ENCODE measurements at places on chromosomes 2 and 18.

DNA sequence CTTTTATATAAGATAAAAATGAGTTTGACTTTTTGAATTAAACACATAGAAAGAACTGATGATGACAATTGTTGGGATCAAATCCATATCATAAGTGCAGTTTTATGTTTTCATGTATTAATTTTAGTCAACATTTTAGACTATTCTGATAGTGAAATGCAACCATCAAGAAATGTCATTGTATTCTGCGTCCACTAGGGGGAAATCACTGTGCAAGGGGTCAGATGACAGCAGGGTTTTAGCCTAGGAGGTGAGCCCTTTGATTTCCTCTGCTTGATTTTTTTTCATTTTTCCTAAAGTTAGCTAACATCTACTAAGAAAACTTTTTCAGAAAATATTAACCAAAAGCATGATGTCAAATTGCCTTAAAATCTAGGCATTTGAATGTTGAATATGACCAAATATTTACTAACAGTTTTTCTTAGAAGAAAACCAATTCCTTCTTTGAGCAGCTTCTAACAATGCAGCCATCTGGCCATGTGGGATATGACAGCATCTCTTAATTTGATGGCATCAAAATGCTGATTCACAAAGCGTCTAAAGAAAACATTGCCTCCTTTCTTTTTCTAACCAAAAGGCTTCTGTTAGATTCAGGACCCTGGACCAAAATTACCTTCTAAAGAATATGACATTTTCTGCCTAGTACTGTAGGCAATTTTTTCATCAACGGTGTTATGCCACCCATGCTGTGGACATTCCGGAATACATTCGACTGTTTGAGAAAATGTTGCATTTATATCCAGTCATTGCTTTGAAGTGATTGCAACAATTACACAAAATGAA lies 141.5 kb downstream of the SPHKAP start:
- DNase-seq, result no peak

GRCh38 chr2:84889332-84889731 lies 8.4 kb upstream of the TRABD2A start:
- no peak for DNase-seq

GRCh38 chr2:224973112-224974016 lies 68.9 kb downstream of the DOCK10 start:
- no peak for DNase-seq

GRCh38 chr2:101987832-101988231 lies 3.9 kb upstream of the IL1R2 start:
- DNase-seq, result no peak

- no peak for DNase-seq
Measured at GRCh38 chr2:75558786-75559679, 1.7 kb downstream of the EVA1A start.

GRCh38 chr18:47108998-47109405 lies 41.3 kb downstream of the HDHD2 start:
- no peak for DNase-seq

GRCh38 chr2:234587341-234588053 lies 90.6 kb upstream of the ARL4C start:
- DNase-seq, result no peak

GRCh38 chr2:111930409-111930808 lies 32.0 kb downstream of the MERTK start:
- no peak for DNase-seq

DNA sequence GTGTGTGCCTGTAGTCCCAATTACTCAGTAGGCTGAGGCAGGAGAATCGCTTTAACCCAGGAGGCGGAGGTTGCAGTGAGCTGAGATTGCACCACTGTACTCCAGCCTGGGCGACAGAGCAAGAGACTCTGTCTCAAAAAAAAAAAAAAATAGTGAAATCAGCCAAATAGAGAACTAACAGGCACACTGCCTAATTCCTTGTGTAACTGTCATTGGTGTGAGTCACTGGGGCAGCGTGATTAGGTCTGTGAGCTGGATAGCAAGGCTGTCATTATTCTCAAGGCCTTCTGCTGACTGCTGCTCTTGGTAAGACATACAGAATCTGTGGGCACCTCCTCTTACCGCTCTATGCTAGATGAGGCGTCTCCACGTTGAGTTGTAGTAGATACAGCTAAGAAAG lies 270.3 kb downstream of the NEDD4L start:
- DNase-seq, result no peak

GRCh38 chr2:36889795-36890194 lies 76.5 kb downstream of the STRN start:
- no peak for DNase-seq

GRCh38 chr2:26017464-26018183 lies 16.3 kb upstream of the RAB10 start:
- no peak for DNase-seq

DNA sequence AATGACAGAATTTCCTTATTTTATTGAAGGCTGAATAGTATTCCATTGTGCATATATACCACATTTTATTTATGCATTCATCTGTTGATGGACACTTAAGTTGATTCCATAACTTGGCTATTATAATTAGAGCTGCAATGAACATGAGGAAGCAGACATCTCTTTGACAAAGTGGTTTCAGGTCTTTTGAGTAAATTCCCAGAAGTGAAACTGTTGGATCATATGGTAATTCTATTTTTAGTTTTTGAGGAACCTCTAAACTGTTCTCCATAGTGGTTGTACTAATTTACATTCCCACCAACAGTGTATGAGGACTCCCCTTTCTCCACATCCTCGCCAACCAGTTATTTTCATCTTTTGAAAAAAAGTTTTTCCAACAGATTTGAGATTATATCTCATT lies 77.5 kb downstream of the TMEM200C start:
- DNase-seq, result no peak

GRCh38 chr2:220279372-220279771 lies 651.9 kb downstream of the SLC4A3 start:
- DNase-seq, result no peak

Data from CMK (cell line).